Ovary (tissue), 10 donors: ENCODE measurements at places on chromosomes 12 and 14.
A peak's percentile ranks its signal among the peaks of the same experiment; 100 is the strongest.

DNA sequence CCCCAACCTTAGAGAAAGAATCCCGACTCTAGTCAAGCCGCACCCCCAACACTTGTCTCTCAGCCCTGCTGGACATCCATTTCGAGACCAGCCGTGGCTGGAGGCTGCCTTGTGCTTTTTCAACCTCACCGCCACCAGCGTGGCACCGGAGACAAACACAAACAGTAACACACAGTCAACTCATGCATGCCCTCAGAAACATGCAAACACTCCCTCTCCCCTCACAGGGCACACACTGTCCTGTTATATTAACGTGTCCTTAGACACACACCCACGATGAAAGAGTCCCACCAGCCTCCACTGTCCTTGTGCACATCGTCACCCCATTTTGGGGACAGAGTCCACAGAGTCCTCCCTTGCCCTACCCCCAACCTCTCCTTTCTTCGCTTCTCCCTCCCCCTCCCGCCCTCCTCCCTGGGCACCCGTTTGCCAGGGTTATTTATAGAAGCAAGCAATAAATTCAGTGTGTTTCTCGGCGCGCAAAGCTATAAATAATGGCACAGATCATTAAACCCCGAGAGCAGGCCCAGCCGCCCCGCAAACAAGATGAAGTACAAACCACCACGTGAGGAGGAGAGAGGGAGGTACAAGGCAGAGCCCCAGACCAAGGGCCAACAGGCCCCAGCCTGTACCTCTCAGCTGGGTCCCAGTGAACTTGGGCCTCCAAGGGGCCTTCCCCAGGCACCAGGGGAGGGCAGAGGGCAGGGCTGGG, 27.9 kb downstream of the SMUG1 start:
- DNase-seq, result no peak

DNA sequence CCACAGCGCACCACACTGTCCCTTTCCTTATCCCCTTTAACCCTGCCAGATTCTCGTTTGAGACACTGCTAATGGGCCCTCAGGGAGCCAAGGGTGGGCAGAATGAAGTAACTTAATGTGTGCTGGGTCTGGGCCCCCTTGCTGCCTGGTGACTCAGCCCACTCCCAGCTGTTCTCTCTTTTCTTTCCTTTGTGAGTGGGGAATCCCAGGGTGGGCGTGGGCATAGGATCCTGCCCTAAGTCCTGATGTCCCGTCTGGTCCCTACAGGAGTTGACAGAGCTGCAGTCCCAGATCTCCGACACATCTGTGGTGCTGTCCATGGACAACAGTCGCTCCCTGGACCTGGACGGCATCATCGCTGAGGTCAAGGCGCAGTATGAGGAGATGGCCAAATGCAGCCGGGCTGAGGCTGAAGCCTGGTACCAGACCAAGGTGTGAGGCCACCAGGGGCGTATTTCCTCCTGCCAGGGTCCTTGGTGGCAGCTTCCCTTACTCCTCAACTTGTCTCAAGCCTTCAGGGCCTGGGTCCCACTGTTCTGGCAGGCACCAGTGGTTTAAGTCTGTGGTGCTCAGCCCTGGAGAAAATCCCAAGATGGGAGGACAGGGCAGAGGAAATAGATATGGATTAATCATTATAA, 8.3 kb downstream of the KRT7 start:
- no peak for DNase-seq

DNA sequence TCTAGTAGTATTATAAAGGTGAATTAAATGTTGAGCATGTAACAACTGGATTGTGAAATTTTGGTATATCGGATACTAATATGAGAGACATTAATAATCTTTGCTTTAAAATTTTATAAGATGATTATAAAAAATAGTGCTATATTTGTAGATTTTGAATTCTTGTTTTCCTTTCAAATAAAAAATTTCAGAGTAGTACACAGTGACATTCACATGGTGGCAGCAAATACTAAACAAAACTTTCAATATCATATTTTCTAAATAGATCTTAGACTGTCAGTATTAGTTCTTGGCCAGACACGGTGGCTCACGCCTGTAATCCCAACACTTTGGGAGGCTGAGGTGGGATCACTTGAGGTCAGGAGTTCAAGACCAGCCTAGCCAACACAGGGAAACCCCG, 166.0 kb downstream of the NAV3 start:
- DNase-seq, result no peak

GRCh38 chr12:123288751-123289346, 17.2 kb upstream of the CDK2AP1 start:
- no peak for DNase-seq

DNA sequence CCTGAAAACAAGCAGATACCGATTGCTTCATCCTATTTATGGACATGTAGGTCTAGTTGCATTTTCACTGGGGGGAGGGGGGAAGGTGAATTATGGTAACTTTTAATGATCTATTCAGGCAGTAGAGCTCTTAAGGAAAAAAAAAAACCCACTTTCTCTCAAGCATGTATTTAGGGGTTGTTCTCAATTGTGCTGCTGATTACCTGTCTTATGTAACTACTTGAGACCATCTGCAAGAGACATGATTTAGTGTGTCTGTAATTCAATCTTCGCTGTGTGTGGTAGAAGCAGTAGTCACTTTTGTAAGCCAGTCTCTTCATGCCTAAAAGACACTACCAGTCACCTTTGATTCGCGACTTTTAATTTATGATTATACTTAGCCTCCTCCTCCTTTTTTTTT, 8.9 kb downstream of the CALM1 start:
- DNase-seq, result no peak

DNA sequence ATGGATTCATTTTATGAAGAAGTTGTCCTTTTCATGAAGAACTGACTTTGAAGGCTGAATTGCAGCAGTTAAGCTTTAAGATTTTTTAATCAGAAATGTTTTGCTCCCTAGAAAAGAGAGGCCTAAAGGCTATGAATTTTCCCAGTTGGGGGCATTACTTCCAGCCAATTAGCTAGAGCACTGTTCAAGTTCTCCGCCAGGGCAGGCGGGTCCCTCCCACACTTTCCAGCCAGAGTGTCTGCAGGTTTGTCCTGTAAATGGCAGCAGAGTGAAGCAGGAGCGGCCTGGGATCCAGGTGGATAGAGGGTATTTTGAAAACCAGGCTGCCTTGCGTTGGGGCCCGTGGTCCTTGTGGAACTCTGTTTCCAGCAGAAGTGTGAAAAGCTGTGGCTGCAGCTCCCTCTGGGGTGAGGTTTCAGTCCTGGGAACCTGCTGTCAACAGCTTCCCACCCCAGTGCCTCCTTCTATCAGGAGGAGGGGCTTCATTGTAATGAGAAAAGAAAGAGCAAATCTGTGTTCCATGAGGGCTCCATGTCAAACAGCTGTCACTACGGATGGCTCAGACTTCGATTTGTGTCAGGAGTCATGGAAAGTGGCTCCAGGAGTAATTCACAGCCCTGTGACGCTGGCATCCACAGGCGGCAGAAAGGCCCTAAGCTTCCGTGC, 210.7 kb upstream of the TMEM132C start:
- no peak for DNase-seq

- no peak for DNase-seq
These were observed 93.8 kb upstream of the CLMN start for GRCh38 chr14:95413289-95414215.

GRCh38 chr14:103928011-103928890, at the start of gene TDRD9:
Gene TDRD9, plus strand, starts transcription at chr14:103928456. Its CDS starts 54 bp downstream, at chr14:103928510.
- DNase-seq, result no peak

DNA sequence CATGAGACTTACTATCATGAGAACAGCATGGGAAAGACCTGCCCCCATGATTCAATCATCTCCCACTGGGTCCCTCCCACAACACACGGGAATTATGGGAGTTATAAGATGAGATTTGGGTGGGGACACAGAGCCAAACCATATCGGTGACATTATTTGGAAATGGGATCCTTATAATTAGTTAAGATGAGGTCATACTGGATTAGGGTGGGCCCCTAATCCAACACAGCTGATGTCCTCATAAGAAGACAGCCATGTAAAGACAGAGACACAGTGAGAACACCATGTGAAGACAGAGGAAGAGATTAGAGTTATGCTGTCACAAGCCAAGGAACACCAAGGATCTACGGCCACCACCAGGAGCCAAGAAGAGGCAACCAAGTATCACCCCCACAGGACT, 161.7 kb downstream of the SPTSSA start:
- DNase-seq, result no peak

DNA sequence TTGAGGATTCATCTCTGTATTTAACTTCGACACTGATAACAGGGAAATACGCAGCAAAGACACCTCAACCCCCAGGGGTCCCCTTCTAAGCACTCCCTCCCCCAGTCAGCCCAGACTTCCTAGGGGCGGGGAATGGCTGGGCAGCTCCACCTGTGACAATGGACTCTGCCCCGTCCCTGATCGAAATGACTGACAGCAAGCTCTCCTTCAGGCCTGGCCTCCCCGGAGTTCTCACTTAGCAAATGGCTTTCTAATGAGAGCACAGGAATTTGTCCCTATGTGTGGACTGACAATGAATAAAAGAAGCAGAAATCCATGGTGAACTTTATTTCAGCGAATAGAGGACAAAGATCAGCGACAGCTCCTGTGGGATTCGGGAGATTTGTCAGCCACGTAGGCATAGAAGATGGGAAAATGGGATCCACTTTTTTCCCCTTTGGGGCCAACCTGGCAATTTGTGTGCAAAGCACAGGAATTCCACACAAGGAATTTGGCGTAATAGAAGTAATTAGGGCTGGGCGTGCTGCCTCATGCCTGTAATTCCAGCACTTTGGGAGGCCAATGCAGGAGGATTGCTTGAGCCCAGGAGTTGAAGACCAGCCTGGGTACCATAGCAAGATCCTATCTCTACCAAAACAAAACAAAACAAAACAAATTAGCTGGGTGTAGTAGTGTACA, 63.8 kb downstream of the TNFAIP2 start:
- DNase-seq, result no peak

- peak; percentile 62 for DNase-seq
These were observed at the start of gene CEP170B for GRCh38 chr14:104865081-104865630. Gene CEP170B, plus strand, starts transcription at chr14:104865268. Its CDS starts 3,183 bp downstream, at chr14:104868451.

- DNase-seq, result no peak
These were observed 637.9 kb downstream of the MED13L start for GRCh38 chr12:115639648-115640012.

- DNase-seq, result no peak
These were observed 145.6 kb upstream of the TMTC1 start for GRCh38 chr12:29929295-29929694.

DNA sequence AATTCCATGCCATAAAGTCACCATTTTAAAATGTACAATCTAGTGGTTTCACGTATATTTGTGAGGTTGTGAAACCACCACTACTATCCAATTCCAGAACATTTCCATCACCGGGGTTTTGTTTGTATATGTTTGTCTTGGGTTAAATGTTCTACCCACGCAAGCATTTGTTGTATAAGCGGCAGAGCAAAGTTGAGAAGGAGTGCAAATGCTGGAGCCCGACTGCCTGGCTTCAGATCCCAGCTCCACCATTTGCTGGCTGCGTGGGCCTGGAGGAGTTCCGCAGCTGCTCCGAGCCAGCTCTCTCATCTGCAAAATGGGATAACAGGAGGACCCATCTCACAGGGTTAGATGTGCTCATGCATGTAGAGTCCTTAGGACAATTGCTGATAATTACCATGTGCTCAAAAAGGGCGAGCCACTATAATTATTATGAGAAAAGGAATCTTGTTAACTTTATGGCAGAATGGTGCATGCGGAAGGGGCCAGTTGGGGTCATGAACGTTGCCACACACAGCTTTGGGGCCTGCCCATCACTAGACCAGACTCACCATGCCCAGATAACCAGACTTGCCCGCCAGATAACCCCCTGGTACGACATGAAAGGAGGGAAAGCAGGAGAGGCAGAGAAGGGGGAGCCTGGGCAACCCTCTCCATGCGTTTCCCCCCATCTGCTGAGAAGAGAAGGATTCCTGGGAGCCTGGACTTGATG, 6.4 kb downstream of the ACTN1 start:
- peak; percentile 21 for DNase-seq

DNA sequence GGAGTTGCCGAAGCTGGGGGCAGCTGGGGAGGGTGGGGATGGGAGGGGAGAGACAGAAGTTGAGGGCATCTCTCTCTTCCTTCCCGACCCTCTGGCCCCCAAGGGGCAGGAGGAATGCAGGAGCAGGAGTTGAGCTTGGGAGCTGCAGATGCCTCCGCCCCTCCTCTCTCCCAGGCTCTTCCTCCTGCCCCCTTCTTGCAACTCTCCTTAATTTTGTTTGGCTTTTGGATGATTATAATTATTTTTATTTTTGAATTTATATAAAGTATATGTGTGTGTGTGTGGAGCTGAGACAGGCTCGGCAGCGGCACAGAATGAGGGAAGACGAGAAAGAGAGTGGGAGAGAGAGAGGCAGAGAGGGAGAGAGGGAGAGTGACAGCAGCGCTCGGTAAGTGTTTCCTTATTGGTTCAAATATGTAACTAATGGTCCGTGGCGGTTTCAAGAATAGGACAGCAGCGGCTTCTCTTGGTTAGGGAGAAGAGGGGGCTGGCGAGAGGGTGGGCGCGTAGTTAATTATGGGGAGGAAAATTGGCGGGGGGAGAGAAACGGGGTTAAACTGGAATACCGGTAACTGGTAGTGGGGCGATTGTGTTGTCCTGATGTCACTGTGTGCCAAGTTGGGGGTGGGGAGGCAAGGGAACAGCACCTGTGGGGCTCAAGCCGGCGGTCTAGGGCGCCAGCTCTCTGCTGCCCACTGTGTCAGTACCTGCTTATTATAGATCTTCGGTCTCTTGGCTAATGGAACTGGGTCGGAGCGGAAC, 8.4 kb downstream of the HOXC8 start:
- DNase-seq, result no peak

- no peak for DNase-seq
These were observed 20.3 kb downstream of the DCAF5 start for GRCh38 chr14:69132513-69133181.

- no peak for DNase-seq
These were observed 1147.2 kb downstream of the VRK1 start for GRCh38 chr14:97944380-97944779.

DNA sequence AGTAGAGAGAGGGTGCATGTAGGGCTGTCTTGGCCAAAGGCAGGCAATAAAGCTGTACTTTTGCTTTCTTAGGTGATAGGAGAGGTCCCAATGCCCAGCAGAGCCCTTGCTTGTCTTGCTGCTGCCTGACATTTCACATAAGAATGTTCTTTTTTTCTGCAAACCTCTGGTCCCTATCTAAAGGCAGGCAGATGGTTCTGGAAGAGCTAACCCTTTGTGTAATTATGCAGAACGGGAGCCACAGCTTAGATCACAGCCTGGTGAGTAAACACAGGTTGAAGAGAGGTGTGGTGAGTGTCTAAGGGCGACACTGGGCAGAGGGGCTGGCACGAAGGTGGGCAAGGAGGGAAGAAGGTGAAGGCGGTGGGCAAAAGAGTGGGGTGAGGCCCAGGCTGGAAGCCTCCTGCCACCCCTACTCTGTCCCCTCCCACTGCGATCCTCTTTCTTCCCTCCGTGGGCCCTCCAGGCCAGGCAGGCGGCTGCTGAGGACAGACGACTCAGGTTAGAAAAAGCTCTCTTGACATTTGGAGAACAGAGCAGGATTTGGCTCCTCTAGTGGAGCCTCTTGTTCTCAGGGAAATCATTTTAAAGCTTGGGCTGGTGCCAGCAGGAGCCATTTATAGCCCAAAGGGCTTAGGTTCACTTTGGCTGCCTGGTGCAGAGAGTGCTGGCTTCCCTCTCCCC, 42.8 kb downstream of the PRMT8 start:
- peak; percentile 72 for DNase-seq

- DNase-seq, result no peak
These were observed 24.8 kb upstream of the PCED1B start for GRCh38 chr12:47054659-47055058.

GRCh38 chr12:94263011-94263811, 114.8 kb downstream of the PLXNC1 start:
- DNase-seq, result peak; percentile 50
